ENCODE measurements at places on chromosomes 3 and 15.

GRCh38 chr3:69647511-69648110 lies 91.7 kb upstream of the MITF start:
- DNase-seq: no peak

GRCh38 chr15:53115563-53115962 lies 325.4 kb upstream of the ONECUT1 start:
- no peak for DNase-seq

- DNase-seq: no peak
Observed at GRCh38 chr15:65948383-65948782, 79.1 kb downstream of the RAB11A start.

DNA sequence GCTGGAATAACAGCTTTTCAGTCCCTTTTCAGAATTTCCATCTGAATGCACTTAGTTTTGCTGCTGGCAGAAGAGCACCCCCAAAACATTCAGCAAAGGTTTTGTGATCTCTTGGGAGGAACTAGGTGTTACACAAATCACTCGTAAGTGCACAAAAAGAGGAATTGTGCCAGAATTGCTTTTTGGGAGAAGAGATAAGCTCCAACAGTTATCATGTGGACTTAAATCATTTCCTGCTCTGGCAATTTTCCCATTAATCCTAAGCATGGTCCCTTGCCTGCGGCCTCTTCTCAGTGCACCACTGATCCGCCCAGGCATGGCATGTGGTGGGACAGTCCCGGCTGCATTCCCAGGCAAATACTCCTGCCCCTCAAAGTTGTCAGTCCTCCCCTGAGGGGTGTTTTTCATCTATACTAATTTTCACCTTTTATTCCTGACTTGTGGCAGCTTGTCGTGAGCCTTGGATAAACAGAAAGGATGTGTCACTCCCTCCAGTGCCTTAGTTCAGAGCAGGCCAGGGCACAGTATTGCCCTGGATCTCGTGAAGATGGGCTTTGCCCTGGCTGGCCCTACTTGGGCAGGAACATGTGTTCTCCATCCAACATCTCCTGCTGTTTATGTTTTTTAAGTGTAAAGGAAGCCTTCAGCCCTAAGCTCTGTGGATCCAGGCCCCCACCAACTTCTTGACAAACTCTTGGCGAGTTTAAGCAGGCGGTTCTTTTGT lies 44.6 kb upstream of the VILL start:
- no peak for DNase-seq

DNA sequence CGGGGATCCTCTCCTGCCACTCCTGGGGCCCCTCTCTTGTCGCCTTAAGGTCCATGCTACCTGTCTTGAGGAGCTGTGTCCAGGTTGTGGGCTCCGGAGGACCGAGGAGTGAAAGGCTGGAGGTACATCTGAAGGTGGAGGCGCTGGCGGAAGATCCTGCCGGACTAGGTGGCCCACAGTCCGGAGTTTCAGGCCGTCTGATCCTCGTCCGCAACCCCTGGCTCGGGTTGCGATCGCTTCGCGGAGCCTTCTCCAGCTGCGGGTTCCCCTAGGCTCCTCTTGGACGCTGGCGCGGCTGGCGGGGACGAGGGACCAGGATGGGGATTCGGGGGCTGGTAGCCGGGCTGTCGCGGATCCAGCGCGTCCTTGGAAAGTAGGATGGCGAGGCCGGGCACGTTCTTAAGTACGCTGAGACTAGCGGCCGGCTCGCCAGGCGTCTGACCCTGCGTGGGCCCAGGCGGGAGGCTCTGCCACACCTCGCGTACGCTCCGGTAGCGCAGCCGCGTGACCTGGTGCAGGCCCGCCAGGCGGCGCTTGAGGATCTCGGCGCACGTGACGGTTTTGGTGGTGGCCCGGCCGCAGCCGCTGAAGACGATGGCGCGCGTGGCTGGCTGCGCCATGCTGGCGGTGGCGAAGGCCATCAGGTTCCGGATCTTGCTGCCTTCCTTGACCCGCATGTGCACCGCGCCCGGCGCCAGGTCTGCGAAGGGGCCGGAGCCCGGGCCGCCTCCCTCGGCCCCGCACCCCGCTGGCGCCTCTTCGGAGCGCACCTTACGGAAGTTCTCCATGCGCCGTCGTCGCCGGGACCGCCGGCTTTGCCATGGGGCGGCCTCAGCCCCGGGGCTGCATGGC lies 550 bp downstream of the RPP25 start:
- DNase-seq: peak; percentile 31

GRCh38 chr3:168476360-168476980 lies 380.7 kb upstream of the GOLIM4 start:
- no peak for DNase-seq

GRCh38 chr3:141115789-141116541 lies 64.8 kb downstream of the SPSB4 start:
- no peak for DNase-seq

GRCh38 chr3:14689247-14689980 lies 14.5 kb downstream of the C3orf20 start:
- DNase-seq: no peak

GRCh38 chr15:49215768-49216739 lies 46.0 kb downstream of the GALK2 start:
- no peak for DNase-seq

DNA sequence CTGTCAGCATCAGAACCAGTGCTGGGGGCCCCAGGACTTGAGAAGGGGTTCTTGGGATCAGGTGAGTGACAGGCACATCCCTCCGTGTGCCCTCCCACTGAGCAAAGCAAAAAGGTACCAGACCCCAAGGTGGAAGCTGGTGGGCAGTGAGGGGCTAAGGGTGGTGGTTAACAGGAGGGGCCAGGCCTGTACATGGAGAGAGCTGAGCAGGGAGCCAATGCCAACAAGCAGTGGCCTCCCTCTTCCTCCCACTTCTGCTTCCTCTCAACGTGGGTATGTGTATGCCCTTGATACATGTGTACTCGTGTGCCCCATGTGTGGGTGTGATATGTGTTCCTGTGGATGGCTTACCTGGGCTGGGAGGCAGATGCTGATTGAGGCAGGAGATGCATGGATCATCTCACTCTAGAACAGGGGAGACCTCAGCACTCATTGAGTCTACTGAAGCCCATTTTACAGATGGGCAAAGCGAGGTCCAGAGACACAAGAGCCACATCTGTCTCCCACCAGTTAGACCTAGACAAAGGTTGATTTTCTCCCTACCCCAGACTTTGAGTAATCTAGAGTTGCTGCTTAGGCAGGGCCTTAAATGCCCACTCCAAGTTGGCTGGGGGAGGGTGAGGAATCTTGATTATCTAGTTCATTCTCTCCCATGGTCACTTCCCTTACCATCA lies 945 bp downstream of the VIPR1 start:
- DNase-seq: no peak

- DNase-seq: no peak
Observed at GRCh38 chr3:71436337-71436736, 147.2 kb downstream of the FOXP1 start.

- DNase-seq: no peak
Observed at GRCh38 chr3:104629038-104629437, 737.7 kb upstream of the ALCAM start.

DNA sequence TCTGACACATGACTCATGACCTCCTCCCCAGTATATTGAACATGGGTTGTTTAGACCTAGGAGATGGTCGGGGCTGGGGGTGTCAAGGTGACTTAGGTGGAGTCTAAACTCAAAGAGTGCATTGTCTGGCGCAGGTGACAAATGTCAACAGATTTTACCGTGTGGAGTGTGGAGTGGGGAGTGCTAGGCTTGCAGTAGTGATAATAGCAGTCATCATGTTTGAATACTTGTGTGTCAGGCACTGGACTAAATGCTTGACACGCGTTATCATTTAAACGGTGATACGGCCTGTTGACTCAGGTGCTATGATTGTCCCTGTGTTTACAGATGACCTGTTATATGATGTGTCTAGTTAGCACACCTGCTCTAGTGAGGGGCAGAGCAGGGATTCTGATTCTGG lies 30.8 kb downstream of the MUC20 start:
- no peak for DNase-seq

DNA sequence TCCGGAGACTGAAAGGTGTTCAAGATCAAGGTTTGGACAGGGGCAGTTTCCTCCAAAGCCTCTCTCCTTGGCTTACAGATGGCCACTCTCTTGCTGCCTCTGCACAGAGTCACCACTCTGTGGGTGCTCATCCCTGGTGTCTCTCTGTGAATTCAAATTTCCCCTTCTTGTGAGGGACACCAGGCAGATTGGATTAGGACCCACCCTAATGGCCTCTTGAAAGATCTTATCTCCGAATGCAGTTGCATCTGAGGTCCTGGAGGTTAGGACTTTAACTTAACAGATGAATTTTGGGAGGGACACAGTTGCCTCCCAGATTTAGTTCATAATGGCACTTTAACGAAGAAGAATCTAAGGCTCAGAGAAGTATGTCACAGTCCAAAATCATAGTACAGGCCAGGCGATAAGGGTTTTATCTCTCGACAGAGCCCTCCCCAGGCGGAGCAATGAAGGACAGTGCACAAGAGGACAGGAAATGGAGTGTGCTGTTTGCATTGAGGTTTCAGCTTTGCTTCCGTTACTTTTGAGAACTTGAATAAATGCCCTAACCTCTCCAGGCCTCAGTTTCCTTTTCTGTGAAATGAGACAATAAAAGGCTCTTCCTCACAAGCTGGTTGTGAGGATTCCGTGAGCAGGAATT lies 38.9 kb upstream of the KIF23 start:
- no peak for DNase-seq

DNA sequence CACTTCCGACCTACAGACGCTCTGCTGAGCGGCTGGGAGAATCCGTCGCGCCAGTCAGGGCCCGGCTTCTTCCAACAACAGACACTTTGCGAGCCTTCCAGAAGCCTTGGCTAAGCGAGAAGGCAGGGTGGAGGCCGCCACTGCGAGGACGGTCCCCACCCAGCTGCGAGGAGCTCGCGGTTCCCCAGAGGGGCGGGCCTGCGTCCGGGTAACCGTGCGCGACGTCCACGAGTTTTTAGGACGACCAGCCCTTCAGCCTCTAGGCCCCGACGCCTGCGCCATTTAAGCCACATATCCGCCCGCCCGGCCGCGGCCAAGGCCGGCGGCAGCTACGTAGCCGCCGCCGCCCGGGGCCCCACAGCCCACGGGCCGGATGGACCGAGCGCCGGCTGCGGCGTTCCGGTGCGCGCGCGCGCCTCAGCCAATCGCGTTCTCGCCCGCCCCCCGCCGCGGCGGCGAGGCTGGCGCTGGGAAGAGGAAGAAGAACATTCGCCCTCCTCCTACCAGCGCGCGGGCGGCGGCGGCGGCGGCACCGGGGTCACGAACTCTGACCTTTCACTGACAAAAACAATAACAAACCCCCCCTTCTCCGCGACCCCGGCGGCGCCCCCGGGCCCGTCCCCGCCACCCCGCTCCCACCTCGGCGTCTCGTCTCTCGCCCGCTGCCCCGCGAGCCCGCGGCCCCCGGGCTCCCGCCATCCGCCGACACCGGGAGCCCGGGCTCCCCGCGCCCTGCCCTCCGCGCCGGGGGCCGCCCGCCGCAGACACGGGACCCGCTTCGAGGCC lies at the start of gene NR2C2:
TSS of gene NR2C2 (plus strand) at position 484 of the 786 bp plus-strand sequence. CDS start 56,332 bp downstream, outside the sequence.
- peak; percentile 73 for DNase-seq

- no peak for DNase-seq
Observed at GRCh38 chr3:124530916-124531315, 199.3 kb upstream of the UMPS start.

DNA sequence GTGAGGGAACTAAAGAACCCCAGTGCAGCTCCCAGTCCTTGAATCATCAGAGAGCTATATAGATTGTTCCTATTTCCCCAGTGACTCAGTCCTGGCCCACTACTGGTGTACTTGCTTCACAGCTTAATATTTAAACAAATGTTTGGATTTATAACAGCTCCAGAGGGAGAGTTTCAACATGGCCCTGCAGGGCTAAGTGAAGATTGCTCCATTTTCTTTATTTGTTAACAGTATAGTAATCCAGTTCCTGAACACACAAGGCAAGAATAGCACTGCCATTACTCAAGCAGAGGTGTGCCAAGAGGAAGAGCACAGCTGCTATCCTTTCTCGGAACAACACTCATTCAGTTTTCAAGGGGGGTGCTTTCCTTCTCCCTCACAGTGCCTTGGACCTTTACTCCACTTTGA lies 6.5 kb downstream of the SQOR start:
- DNase-seq: no peak

- DNase-seq: no peak
Observed at GRCh38 chr15:92944946-92945521, 44.9 kb downstream of the CHD2 start.

DNA sequence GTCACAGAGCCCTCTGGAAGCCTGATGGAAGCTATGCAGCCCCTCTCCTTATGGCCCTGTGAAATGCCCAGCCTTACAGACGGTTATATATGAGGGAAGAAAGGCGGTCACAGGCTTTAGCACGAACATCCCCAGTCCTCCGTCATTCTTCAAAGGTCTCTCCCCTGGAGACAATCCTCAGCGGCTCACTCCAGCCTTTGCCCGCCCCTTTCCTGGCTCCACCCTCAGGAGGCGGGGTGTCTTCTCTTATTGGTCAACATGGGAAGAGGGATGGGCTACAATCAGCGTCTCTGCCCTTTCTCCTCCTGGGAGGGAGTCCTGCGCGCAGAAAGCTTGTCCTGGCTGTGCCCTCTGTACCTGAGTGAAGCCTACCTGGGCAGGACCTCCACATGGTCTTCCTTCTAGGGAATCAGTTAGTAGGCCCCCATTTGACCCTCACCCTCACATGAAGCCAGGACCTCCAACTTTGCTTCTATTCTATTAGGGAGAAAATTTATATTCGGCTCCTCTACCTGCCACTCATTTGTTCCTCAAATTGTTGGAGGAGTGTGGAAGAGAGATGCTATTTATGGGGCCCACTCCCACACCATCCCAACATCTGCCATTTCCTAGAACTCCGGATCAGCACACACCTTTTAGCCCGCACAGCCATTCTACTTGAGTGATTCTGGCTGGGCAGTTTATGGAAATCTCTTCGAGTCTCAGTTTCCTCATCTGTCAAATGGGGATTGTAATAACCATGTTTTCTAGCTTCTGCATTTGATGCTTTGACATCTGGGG lies 112.9 kb upstream of the SLC6A11 start:
- DNase-seq: no peak

- no peak for DNase-seq
Observed at GRCh38 chr3:195411836-195412235, 31.0 kb downstream of the ACAP2 start.

GRCh38 chr3:105170423-105170822 lies 196.3 kb upstream of the ALCAM start:
- DNase-seq: no peak

Measured in stimulated activated CD8-positive, alpha-beta memory T cell treated with anti-CD3 and anti-CD28 coated beads, Interleukin-7, amount 100 ng/mL, for 1 hour (primary cell).